ENCODE measurements at places on chromosomes 2 and 18.

- DNase-seq = peak; percentile 74
Measured at GRCh38 chr18:11689669-11690565, 853 bp downstream of the GNAL start.

- no peak for DNase-seq
Measured at GRCh38 chr18:43572163-43572562, 294.9 kb upstream of the SYT4 start.

DNA sequence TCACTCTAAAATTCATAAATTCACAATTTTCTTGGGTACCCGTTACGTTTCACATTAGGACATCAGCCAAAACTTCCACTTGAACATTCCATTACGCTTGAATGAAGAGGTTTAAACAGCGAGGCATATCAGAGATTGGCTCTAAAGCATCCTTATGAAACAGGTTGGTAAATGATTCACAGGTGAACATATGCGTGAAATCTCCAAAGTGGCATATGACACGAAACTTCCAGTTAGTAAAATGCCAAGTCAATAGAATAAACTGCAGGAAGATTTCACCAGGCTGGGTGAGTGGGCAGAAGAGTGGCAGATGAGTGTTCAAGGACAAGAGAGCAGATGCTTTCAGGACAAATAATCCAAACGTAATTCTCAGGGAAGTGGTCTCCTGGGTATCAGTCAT, 33.9 kb upstream of the GLS start:
- no peak for DNase-seq

DNA sequence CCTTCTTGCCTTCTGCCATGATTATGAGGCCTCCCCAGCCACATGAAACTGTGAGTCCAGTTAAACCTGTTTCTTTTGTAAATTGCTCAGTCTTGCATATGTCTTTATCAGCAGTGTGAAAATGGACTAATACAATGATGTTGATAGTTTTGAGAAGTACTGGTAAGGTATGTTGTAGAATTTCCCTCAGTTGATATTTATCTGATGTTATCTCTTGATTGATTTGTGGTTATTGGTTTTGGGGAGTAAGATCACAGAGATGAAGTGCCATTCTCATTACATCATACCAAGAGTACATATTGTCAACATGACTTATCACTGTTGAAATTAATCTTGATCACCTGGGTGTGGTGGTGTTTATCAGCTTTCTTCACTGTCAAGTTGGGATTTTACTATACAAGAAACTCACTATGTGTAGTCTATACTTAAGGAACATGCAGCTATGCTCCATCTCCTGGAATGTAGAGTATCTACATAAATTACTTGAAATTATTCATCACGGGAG, 5.1 kb upstream of the SPAG16 start:
- DNase-seq = no peak

DNA sequence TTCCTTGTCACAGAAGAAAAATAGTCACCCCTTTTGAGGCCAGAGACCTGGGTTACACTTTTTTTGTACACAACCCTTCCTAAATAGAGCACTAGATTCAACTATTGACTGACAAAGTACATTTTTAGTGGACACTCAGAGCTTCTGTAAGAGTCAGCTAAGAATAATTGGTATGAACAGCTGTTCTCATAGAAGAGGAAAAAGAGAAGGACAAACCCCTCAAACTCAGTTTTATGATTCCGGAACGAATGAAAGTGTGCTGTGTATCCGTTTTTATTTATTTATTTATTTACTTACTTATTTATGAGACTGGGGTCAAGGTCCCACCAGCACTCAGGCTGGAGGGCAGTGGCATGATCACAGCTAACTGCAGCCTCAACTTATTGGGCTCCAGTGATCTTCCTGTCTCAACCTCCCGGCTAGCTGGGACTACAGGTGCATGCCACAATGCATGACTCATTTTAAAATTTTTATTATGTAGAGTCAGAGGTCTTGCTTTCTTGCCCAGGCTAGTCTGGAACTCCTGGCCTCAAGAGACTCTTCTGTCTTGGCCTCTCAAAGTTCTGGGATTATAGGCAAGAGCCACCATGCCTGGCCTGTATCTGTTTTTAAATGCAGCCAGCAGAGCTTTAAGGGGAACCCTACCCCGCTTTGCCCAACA, 36.0 kb upstream of the FZD5 start:
- DNase-seq = no peak

GRCh38 chr2:132267105-132267497, 105.3 kb upstream of the ANKRD30BL start:
- no peak for DNase-seq

- DNase-seq = no peak
Measured at GRCh38 chr2:204913854-204914464, 368.7 kb downstream of the PARD3B start.

GRCh38 chr2:113390124-113390849, 47.2 kb upstream of the ZNG1B start:
- peak; percentile 71 for DNase-seq

DNA sequence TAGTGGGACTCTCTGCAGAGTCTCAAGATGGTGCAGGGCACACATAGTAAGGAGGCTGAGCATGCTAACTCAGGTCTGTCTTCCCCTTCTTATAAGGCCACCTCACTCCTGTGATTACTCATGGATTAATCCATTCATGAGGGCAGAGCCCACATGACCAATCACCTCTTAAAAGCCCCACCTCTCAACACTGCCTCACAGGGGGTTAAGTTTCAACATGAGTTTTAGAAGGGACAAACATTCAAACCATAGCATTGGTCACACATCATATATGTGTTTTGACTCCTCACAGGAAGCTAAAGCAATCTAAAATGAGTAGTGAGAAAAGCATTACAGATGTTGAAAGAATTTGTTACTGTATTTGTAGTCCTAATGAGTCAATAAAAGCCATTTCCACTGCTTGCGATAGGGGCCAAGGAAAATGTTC, 57.5 kb downstream of the DTNA start:
- DNase-seq = no peak

GRCh38 chr18:40235836-40236235, 1719.2 kb upstream of the PIK3C3 start:
- no peak for DNase-seq

DNA sequence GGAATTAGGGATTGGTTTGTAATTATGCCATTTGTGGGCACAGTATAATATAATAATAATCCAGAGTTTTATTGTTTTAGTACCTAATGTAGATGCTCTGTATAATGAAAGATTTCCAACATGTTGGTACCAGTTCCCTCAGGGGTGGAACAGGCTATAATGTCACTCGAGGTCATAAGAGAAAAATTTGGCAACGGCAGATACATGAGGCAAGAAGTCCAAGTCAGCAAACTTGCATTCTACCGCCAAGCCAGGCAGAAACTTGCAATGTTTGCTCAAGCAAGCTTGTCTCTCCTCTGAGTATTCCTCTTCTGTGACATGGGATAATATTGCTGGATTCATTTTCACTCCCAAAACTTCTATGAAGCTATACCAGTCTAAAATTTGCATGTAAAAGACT, 520.0 kb upstream of the SALL3 start:
- no peak for DNase-seq

DNA sequence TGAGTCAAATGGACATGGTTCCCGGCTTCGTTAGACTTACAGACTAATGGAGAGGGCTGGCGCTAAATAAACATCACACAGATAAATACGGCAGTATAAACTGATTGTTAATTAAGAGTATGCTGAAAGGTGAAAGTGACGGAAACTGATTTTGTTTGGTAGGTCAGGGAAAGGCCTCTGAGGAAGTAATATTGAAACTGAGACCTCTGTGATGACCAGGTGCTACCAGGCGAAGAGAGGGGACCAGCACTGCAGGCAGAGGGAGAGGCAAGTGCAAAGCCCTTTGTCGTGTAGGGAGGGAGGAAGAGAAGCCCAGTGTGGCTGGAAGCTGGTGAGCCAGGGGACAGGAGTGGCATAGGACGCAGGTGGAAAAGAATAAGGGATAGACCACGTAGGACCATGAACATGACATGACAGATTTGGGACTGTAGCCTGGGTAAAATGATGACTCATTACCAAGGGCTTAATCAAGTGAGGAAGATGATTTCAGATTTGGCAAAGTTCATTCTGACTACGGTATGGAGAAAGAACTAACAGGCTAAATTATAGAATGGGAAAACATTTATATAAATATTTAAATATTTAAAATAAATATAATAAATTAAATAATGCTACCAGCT, 433.1 kb downstream of the NCKAP5 start:
- no peak for DNase-seq

GRCh38 chr2:205531072-205531471, 151.2 kb upstream of the NRP2 start:
- no peak for DNase-seq

GRCh38 chr2:119838179-119838578, 78.5 kb downstream of the PTPN4 start:
- DNase-seq = no peak

- no peak for DNase-seq
Measured at GRCh38 chr18:79241755-79242154, 154.0 kb upstream of the NFATC1 start.

DNA sequence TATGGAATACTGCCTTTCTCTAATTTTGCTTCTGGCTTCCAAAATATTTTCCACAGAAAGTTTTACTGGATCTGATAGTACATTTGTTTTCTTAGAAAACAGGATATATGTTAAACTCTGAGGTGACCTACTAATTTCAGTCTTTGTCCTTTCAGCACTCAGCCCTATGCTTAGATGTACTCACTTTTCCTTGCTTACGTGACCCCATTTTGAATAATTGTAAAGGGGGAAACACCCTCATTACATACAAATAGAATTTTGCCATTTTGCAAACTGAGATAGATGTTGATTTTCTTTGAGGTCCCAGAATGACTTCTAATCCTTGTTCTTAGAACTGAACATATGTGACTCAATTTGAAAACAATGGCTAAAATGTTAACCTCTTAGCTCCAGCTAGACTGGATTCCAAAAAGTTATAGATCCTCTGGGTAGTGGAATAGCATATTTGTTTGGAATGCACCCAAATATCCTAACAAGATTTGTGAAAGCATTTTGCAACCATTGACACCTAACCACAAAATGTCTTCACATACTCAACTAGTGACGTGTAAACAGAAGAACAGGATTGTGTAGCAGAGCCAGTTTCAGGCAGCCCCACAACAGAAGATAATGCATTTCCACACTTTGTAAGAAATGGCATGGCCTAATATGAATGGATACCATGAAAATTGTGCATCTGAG, 44.8 kb upstream of the EHBP1 start:
- DNase-seq = no peak

DNA sequence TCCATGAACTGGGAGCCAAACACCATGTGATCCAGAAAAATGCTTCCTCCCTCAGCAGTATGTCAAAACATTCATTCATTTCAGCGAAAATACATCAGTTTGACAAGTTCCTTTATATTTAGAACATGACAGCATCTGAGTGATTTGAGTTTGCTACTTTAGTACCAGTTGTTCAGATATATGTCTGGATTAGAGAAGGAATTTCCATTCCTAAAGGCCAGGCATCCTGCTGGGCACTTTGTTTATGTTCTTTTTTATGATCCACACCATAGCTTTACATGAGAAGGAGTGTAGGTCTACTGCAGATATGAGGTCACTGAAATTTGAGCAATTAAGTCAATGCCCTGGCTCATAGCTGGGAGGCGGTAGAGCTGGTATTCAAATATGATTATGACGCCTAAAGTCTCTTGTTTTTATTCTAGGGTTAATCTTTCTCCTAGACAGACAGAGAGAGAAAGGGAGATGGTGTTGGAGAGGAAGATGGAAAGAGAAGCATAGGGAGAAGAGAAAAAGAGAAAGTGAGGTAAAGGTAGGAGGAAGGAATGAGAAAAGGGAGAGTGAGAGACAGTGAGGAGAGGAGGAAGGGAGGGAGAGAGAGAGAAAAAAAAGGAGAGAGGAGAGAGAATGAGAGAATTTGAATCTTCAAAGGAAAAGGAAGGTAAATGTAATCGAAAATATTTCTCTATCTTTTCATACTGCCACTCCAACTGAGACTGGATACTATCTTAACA, 839.5 kb upstream of the FANCL start:
- no peak for DNase-seq

DNA sequence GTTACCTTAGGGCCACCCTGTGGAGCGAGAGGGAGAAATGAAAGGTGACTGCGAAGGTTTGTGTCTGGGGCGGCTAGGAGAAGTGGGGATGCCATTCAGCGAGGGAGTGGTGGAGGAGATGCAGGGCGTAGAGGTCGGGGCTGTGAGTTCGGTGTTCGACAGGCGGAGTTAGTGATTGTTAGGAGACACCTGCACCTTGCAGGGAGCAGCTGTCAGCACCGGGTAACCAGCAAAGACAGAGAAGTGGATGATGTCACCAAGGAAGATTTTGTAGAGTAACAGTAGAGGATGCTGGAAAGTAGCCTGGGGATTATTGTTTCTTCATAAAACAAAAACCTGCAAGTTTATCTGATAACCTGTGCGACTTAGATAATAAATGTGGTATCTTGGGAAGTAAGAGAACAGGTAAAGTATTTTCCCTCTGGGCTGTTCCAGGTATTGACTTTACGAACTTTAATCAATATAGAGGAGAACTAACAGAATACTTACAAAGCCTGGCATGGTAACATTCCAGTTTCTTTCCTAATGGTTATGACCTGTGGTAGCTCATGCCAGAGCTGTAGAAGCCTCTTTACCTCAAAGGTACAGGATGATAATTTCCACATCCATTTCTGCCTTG, 63.8 kb downstream of the SPTBN1 start:
- DNase-seq = no peak

DNA sequence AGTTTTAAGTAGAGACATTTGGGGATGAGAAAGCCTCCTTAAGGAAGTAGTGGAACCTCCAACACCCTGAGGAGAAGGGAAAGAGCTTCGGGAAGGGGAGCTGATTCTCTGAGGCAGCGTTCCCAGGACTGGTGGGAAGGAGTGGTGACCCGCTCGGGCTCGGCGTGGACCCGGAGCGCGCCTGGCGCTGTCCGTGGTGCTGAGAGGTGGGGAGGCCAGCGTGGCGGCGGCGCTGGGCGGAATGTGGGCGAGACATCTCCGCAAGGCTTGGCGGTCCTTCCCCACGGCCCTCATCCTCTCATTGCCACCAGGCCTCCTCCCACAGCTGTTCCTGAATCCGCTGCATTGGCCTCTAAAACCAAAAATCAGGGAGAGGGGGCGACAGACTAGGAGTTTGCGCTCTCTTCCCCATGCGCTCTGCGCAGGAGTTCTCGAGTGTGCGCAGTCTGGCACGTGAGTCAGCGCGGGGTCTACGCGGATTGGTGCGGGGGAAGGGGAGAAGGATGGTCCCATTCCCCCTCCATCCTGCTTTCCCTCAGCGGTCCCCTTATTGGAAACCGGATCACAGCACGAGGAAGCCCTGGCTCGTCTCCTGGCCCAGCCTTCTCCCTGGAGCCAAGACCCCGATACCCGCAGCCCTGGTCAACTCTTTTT, 857 bp downstream of the RESP18 start:
- DNase-seq = peak; percentile 82

DNA sequence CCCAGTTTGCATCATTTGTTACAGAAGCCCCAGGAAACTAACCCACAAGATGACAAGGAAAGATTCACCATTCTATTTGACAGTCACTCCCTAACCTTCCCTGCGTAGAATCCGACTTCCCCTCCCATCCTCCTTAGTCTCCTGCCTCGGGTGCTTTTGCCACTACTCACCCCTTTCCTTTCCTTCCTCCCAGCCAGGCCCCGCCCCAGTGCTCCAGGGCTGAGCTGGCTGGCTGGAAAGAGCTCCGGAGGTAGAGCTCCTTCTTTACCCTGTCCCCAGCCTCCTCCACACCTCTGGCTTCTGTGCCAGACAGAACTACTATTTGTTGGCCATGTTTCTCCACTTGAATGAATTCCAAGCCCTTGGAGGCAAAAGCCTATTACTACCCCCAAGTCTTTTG, 317.6 kb upstream of the NCKAP5 start:
- DNase-seq = no peak

Measured in ecto neural progenitor cell (in vitro differentiated cells).